Bronchial epithelial cell (primary cell): ENCODE measurements at places on chromosomes 1 and 21. TPM values are rescaled to one million over a fixed set of nuclear protein-coding genes. Genes with fewer than 3 reads are reported as not detected.
A peak's percentile ranks its signal among the peaks of the same experiment; 100 is the strongest.

TDRD5 gene
- not detected in 2 replicates for total RNA-seq

LCE5A gene
- not detected in 2 replicates for total RNA-seq

MCOLN2 gene
- total RNA-seq, result under 0.01 and 0.64 TPM in 2 replicates

GRCh38 chr1:210882414-210883221, 251.3 kb downstream of the KCNH1 start:
- peak; percentile 80 for DNase-seq

DNA sequence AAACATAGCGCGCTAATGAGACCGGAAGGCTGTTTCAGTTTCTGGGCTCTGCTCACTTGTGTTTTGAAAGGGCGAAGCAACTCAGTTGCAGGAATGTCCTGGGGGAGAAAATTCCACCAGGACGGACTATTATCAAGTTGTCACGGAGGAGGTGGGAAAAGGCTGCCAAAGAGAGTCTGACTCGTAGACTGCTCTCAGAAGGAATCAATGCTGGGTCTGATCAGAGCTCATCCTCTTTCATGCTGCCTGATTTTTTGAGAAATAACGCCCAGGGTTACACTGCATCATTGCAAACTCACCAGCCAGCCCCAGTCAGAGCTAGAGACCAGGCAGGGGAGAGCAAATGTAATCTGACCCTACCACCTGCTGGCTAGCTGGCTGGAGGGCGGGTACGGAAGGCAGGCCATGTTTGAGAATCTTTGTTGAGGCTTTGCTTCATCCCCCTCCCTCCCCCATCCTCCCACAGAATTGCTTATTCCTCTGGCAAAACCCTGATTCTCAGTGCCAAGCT, 36.4 kb upstream of the BCL9 start:
- no peak for DNase-seq

GRCh38 chr1:182255494-182255893, 136.1 kb downstream of the GLUL start:
- DNase-seq, result no peak

GRCh38 chr1:225471453-225472301, 43.8 kb upstream of the LBR start:
- DNase-seq, result no peak

DNA sequence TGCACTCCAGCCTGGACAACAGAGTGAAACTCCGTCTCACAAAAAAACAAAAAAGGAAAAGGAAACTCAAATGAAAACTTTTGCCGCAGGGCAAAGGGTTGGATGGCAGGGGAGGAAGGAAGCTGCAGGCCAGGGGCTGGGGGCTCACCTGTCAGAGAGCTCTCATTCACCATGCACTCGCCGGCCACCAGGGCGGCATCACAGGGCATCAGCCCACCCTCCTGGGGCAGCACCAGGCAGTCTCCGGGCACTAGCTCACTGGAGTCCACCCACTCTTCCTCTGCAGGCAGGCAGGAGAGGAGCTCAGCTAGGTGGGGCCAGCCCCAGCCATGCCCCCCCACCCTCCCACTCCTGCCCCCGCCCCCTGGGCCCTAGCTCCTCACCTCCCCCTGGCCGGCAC, 11.9 kb downstream of the ATP13A2 start:
- no peak for DNase-seq

DNA sequence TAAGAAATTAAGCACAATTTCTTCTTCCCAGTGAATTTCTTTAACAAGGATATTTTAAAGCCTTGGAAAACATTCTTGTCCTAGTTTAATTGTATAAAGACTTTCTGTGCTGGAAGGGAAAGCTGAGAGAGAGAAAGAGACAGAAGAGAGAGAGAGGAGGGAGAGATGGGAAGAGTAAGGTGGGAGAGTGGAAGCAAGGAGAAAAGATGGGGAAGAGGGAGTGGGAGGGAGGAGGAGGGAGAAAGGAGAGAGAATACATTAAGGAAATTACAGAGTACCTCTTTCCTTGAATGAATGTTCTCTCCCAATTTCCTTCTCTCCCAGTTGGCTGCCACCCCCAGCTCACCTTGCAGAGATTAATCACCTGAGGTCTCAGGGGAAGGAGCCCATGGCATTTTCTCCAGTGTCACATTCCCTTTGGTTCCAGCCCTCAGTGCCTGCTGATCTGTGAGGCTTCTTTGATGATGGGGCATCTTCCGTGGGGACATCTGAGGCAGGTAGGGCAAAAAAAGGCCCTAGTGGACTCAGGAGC, 32.4 kb upstream of the KCNA10 start:
- no peak for DNase-seq

GRCh38 chr1:232950197-232951176, at the start of gene NTPCR:
NTPCR (plus strand) TSS chr1:232950611; CDS start chr1:232950711, 100 bp downstream.
- peak; percentile 83 for DNase-seq

- peak; percentile 39 for DNase-seq
Observed at GRCh38 chr1:158675563-158676323, 10.8 kb downstream of the SPTA1 start.

DNA sequence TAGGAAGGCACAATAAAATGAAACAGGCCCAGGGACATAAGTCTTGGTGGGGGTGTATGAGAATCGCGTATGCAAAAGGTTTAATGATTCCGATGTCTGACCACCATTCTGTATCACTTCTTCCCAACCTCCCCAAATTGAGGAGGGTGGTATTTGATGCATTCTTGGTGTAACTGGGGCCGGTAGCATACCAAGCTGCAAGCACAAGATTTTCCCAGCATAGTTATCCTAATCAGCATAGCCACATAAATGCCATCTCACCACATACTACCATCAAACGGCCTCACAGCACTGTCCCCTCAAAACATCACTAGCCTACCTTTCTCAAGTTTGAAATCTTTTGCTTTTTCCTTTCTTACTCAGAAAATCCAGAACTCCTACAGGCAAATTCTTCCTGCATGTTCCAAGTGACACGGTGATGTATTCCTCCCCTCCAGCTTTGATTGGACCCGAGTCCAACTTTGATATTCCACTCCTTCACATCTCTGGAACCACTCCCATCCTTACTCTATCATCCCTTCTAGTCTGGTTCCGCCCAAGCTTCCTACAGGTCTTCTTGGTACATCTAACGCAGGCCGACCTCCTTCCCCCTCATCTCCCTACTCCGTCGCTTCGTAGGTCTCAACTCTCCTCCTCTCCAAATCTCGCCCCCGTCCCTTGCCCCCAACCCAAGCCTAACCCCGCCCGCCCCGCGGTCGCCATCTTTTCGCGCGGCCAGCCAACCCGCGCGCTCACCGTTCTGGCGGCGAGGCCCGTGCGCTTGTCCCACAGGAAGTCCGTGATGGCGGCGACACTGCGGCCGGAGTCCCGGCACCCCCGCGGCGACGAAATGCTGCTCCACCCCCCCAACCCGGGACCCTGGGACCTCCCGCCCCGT, 600 bp downstream of the CLK2 start:
- DNase-seq, result peak; percentile 47

- DNase-seq, result no peak
Observed at GRCh38 chr1:89179343-89179742, 3.5 kb upstream of the GBP7 start.

- no peak for DNase-seq
Observed at GRCh38 chr1:36909946-36910725, 124.2 kb downstream of the GRIK3 start.

DNA sequence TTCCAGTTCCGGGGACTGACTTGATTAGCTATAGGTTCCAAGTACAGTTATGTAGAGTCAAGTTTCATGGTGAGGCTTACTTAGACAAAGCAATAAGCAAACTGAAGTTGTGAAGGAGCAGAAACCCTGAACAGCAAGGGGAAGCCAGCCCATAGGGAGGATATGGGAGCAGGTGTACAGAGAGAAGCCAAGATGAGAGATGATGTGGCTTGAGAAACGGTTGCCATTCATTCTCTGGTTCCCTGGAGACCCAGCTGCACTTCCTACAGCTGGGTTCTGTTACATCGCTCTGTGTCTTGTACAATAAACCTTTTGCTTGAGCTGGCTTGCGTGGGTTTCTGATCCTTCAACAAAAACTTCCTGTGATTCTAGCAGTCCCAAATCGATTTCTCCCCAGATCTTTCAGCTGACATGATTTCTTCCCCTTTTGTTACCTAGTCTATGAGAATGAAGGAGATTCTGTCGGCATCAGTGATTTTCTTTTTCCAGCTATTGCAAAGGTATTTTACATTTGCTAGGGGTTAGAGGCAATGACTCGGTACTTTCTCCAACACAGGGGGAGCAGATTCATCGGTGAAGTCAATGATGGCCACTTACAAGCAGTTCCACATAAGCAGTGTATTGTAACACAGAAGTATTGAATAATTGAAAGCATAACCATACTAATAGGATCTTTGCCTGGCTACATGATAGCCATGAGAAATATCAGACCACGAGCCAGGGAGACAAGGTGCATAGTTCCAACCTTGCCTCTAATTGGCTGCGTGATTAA, 67.3 kb downstream of the URB2 start:
- DNase-seq, result no peak

DNA sequence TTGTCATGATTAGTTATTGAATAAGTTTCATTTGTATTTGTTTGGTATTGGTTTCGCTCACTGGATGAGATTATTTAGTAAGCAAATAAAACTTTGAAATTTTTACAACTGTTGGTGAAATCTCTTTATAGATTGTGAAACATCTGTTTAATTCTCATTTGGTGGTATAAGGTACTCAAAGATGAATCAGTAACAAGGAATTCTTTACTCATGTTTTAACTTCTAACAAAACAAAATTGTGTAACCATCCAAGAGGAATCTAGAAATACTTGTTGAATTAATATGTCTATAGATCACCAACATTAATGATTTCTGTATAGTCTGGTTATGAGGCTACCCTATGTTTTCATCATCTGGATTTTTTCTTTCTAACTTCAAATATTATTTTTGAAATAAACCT, 62.8 kb upstream of the USP25 start:
- peak; percentile 96 for DNase-seq

DNA sequence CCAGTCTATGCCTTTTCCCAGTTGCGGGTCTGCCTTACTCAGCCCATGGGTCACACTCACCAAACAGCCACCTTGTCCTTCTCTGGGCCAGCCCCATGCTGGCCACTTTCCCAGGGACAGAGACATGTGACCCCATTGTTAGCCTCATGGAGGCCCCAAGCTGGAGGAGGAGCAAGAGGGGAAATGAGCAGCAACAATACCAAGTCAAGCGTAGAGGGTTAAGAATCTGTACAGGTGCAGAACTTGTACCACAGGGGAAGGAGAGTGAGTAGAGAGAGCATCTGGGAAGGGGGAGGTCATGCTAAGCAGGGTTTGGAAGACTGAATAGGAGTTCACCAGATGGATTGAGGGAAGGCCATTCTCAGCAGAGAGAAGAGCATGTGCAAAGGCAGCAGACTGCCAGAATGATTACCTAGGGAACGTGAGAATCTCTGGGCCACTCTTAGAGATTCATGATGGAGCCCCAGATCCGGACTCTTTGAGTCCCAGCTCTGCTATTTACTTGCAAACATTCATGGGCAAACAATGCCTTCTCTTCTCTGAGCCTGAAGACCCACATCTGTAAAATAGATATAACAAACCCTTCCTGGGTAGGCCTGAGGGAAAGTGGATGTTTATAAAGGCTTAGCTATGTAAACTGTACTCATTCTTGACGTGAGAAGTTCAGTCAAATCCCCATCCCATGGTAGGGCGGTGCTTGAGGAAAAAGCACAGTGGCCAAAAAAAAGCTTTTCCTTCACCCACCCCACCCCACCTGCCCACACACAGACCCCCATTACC, 2.8 kb upstream of the SLC2A1 start:
- DNase-seq, result no peak

DNA sequence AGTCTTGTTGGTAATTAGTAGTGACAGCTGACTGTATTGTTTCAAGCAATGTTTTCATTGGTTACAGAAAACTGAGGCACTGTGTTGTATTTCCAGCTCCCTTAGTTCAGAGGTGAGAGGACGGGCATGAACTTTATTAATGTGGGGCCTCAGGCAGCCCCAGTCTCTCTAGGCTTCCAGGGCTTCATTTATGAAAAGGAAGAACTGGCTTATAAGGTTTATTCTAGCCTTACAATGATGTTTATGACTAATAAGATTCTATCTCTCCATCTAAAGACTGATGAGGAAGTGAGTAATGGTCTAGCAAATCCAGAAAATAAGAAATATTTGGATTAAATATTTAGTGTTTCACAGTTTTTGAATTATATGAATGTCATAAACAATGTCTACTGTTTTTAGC, 41.5 kb downstream of the CBS start:
- DNase-seq, result no peak

DNA sequence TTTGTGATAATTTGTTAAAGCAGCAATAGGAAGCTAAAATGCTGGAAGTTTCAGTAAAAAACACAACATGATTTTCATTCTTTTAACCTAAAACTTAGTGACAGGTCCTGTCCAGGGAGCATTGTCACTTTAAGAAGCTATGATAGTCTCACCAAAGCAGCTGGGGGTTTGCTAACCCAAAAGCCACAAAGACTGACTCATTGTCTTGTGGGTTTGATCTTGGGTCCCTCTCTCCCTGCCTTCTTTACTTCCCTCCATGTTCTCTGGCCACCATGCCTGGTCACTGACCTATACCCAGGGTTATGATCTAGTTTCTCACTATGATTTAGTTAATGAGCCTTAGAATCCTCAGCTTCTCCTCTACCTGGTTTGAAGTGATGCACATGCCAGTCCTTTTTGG, 213.5 kb upstream of the PTGFR start:
- DNase-seq, result peak; percentile 42

DNA sequence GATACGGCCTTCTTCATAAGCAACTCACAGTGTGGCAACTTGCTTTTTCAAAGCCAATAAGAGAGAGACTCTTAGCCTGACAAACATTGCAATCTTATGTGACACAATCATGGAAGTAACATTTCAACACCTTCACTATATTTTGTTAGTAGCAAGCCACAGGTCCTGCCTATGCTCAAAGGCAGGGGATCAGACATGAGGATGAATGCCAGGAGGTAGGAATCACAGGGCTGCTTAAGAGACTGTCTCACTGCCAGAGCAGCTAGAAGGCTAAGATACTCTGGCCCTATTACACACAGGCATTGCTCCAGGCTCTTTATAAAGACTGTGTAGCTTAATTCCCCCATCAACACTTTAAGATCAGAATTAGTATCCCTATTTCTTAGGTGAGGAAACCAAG, 236.2 kb upstream of the KAZN start:
- DNase-seq, result no peak

DNA sequence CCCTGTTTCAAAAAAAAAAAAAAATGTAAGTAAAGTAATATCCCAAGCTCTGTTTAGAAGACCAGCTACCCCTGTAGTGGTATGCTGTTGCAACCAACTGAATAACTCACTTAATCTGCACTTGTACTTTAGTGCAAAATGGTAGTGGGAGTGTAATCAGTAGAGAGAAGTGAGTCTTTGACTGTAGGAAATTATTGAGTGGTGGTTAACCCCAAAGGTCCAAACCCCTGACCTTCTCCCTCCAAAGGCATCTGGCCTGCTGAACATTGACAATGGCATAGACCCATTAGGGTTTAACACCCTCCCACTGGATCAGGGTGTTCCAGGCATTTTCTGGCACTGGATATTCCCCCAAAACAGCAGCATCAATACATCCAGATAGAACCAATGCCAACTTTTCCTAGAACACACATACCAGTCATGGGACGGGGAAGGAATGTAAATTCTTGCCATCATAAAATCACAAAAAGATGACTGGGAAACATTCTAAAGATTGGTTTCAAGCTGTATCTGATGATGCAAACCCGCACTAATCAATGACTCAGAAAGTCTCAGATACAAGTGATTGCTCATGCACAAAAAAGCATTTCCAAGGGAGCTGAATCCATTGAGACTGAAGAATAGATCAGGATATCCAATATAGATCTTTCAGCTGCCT, 110.3 kb downstream of the MRPL39 start:
- no peak for DNase-seq

GRCh38 chr1:36366091-36366661, 19.5 kb downstream of the STK40 start:
- no peak for DNase-seq
